Non-pigmented ciliary epithelial cell (primary cell): ENCODE measurements at places on chromosomes 4 and X.

DNA sequence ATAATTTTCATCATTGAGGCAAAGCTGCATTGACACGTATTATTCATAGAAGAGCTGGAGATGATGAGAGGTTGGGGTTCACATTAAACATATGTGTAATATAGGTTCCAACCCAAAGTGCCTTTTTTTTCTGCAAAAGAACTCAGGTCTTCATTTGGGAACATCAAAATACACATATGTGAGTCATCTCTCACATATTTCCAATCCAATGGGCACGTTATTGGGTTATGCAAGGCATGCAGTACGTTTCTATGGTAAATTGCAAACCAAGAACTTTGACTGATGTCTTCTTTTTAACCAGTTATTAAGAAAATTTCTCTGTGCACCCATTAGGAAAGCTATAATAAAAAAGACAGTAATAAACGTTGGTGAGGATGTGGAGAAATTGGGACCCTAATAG is 150.3 kb upstream of the FAM9B start:
- no peak for DNase-seq

DNA sequence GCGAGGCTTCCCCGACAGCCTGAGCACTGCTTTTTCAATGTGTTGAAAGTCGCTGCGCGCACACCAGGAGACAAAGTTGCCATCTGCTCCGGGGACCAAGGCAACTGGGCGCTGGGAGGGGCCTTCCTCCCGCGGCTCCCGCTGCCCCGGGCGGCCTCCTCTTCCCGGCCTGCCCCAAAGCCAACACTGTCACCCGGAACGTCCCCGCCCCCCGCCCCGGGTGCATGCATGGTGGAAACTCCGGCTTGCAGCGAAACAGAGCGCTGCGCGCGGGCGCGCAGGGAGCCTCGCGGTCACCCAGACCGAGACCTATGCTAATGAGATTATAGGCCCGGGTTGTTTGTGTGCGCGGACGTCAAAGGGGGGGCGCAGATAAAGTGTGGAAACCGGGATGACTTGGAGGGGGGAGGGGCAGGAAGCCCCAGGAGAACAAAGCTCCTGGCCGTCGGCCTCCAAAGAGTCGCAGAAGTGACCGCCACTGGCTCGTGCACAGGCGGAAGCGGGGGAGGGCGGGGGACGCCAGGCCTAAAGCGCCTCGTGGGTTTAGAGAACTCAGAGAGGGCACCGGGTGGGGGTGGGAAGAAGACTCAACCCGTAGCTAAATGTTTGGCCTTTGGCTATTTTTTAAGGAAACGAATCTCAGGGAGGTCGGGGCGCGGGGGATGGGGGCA is 88.8 kb downstream of the BCOR start:
- DNase-seq = no peak

- no peak for DNase-seq
Measured at GRCh38 chrX:48490661-48491060, 14.7 kb downstream of the FTSJ1 start.

DNA sequence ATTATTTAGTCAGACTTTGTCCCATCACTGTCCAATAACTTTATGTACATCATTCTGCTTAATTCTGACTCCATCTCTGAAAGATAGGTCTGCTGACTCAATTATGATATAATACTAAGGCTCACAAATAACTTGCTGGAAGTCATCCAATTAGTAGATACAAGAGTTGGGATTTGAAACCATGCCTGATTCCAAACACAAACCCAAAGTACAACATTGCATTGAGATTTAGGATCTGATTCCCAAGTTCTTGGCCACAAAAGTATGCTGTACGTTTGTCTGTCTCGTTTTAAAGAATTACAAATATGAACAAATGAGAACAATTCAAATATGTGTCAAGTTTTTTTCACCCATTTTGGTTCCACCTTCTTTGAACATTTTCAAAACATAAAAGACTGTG is 108.8 kb downstream of the AMELX start:
- no peak for DNase-seq

GRCh38 chr4:183348706-183349659 is 26.8 kb upstream of the CLDN24 start:
- no peak for DNase-seq

- no peak for DNase-seq
Measured at GRCh38 chrX:100636321-100636991, at the start of gene TSPAN6. Gene TSPAN6 (minus strand): TSS chrX:100636806. CDS start chrX:100636694, 112 bp downstream.

DNA sequence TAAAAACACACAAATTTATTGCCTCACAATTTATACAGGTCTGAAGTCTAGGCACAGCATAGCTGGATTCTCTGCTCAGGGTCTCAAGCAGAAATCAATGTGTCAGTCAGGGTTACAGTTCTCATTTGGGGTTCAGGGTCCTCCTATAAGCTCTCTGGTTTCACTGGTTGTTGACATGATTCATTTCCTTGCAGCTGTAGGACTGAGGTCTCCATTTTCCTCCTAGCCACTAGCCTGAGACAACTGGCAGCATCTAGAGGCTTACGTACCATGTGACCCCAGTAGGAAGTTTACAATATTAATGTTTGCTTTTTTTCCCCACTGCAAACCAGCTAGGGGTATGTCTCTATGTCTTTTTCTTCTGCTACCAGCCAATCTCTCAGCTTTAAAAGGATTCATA is 102.5 kb downstream of the CPEB2 start:
- DNase-seq = peak; percentile 17

GRCh38 chr4:148857239-148857972 is 415.2 kb upstream of the NR3C2 start:
- DNase-seq = peak; percentile 8

- no peak for DNase-seq
Measured at GRCh38 chr4:109390115-109390768, 43.4 kb upstream of the SEC24B start.

- DNase-seq = peak; percentile 67
Measured at GRCh38 chr4:6732441-6733357, 16.7 kb downstream of the BLOC1S4 start.

GRCh38 chr4:3010577-3010976 is 47.2 kb downstream of the GRK4 start:
- DNase-seq = no peak

- DNase-seq = no peak
Measured at GRCh38 chrX:15319075-15319474, 3.6 kb upstream of the ASB11 start.

GRCh38 chrX:43720082-43720481 is 64.0 kb downstream of the MAOA start:
- DNase-seq = no peak

- DNase-seq = no peak
Measured at GRCh38 chr4:151667048-151667447, 93.8 kb downstream of the GATB start.

DNA sequence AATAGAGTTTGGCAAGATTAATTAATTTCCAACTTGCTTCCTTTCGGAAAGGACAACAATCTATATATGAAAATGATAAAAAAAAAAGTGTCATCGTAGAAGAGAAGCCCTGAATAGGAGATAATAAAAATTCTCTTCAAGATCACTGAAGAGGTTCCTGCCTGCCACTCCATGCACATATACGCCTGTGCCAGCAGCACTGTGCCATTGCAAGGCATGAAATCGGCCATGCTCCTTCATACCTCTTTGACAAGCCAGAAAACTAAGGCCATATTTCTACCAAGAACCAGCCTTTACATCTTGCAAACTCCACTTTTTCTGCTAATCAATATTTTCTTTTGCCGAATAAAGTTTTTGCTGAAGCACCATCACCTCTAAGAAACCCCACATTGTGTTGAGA is 365.5 kb downstream of the CXXC4 start:
- no peak for DNase-seq

GRCh38 chr4:148730766-148731165 is 288.6 kb upstream of the NR3C2 start:
- DNase-seq = peak; percentile 22

DNA sequence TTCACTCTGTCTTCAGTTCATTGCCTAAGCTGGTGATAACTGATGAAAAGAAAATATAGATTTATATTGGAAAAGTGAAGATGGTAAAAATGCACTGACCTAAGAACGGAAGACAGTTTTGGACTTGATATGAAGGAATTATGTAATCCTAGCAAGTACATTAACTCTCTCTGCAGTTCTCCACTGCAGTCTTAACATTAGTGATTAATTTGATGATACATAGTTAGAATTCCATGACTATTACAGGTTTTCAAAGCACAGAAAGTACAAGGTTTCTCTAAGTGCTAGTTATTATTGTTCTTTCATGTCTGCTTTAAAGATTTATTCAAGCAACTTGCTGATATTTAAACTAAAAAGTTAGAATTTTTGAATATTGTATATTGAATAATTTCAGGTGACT is 1591.7 kb upstream of the ADGRL3 start:
- peak; percentile 6 for DNase-seq

GRCh38 chr4:140497747-140498636 is at the start of gene MGAT4D:
Gene MGAT4D (minus strand): TSS chr4:140498293. CDS start chr4:140498222, 71 bp downstream.
- no peak for DNase-seq

- peak; percentile 14 for DNase-seq
Measured at GRCh38 chr4:71680706-71681105, 103.2 kb downstream of the GC start.

- DNase-seq = peak; percentile 64
Measured at GRCh38 chr4:41709844-41710481, 38.6 kb downstream of the PHOX2B start.

- DNase-seq = no peak
Measured at GRCh38 chrX:154013614-154014360, 5.9 kb downstream of the IRAK1 start.

DNA sequence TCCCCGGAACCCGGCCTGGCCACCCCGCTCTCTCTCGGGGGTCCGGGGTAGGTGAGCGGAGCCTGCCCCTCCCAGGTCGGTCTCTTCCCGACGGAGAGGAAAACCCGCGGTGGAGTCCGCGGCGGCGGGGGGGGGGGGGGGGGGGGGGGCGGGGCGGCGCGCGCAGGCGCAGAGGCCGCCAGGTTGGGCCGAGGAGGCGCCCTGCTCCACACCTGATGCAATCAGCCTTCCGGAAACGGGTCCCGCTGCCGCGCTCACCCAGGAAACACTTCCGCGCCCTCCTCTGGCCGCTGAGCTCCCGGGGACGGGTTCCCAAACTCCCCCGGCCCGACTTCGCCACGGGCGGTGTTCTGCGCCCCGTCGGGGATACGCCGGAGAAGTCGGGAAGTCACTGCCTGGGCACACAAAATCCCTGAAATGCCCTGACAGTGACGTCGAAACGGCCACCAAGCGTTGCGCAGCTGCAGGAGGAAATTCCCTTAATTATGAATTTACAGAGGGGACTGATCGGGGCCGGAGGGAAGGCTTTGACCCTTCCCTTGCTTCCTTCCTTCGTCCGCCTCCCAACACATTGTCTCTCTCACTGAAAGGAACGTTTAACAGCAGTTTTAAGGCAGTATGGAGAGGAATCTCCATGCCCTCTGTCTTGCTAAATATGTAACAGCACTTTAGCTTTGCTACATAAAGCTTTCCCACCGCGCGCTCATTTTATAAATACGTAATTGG is 2.1 kb upstream of the APBB2 start:
- no peak for DNase-seq

DNA sequence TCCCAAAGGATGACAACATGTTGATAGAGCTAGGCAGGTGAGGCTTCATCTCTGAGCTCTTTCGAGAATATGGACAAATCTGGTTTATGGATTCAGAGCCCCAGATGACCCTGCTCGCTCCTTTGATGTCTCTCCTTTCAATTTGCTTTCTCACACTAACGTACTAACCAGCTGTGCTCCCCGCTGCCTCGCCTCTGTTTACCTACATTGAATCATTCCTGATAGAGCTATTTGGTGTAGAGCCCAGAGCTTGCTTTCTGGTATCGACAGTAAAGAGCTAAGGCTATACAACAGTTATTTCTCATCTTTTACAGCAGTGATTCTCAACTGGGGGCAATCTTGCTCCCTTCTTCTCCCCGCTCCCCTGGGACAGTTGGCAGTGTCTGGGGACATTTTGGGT is 8.9 kb upstream of the PHKA2 start:
- no peak for DNase-seq

- no peak for DNase-seq
Measured at GRCh38 chr4:181776264-181777054, 466.7 kb upstream of the TENM3 start.

DNA sequence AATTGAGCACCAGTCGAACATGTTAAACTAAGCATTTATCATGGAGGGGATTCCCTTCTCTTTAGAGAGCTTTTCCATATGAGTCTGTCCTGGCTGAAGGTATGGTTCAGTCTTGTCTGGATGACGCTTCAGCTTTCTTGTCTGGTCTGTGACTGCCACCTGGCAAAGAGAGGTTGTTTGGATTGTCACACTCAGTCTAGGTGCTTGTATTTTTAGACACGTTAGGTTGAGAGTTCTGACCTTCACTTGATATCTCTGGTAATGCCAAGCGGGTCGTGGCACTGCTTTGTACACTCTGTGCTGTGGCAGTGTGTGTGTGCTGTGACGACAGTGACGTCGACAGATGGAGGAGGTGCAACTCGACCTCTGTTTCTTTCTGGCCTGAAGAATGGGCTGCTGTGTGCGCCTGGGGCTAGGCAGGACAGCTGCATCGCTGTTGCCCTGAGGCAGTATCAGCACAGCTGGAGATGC is 12.6 kb downstream of the NOCT start:
- DNase-seq = no peak

- DNase-seq = no peak
Measured at GRCh38 chr4:38868059-38868960, 704 bp downstream of the FAM114A1 start.

GRCh38 chr4:77899607-77900006 is 37.0 kb downstream of the MRPL1 start:
- no peak for DNase-seq

- DNase-seq = no peak
Measured at GRCh38 chr4:170400361-170400760, 310.6 kb upstream of the AADAT start.
